Posterior vena cava (tissue), 2 donors: ENCODE measurements at places on chromosomes 6 and 20. TPM values are rescaled to one million over a fixed set of nuclear protein-coding genes. Genes with fewer than 3 reads are reported as not detected.

The CENPW gene
- total RNA-seq, result 42.2 TPM

The PTCRA gene
- not detected for total RNA-seq

The ALDH5A1 gene
- 4.8 TPM for total RNA-seq

The SPTLC3 gene
- 6.8 TPM for total RNA-seq

- DNase-seq, result no peak
These were observed 2.5 kb downstream of the SASH1 start for GRCh38 chr6:148345176-148345575.

DNA sequence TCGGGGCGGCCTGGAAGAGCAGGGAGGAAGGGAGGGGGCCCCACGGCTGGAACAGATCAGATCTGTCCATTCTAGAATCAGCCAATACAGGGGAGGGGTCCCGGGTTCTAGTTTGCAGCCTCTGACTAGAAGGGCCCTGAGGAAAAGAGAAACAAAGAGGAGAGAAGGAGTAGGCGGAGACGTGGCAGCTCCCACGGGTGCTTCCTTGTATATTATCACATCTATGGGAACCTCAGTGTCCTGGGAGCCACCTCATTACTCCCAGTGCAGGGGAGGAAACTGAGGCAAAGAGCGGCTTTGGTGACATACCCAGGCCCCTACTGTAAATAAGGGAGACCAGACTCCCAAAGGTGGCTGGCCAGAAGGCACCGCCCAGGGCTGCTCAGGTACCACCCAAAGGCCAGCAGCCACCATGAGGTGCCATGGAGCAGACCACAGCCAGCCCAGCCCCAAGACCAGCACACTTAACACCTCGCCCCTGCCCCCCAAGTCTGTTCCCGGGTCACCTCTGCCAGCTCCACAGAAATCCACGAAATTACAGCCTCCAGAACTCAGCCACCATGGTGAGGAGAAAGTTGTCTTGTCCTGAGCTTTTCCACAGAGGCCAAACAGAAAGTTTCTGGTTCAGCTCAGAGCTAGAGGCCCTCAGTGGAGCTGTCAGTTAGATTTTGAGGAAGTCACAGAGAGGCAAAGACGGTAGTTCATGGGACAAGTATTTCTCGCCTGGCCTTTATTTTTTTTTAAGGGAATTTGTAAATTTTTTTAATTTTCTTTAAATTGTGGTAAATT lies 2.1 kb downstream of the ZC3H12D start:
- no peak for DNase-seq

DNA sequence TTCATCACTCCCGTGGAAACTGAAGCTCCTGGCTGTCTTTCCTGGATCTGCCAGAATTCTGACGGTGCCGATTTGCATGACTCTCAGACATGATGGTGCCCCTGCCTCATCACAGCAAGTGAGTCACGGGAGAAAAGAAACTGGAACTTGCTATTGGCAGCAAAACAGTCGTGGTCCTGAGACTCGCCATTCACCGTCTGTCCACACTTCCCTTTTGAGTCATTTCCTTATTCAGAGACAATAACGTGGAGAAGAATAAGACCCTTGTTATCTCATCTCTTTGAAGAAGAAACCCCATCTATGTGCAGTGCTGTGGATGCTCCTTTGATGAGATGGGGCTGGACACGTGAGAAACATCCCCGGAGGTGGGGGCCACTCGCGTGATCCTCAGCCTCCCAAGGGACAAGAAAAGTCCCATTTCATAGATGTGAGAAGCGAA lies 4.2 kb downstream of the GPR31 start:
- DNase-seq, result no peak

DNA sequence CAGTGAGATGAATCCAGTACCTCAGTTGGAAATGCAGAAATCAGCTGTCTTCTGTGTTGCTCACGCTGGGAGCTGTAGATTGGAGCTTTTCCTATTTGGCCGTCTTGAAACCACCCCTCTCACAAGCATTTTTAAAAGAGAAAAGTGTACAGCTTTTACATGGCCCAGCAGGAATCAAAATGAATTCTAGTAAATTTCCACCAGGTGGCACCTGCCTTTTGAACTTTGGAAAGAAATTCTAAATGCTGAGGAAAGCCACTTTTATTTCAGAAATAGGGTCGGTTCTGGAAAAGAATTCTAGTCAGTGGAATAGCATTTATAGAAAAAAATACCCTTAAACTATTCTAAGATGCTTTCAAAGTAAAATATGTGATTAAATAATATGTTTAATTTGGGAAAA lies 647.8 kb downstream of the CD109 start:
- DNase-seq, result no peak
